ENCODE measurements at places on chromosomes 2 and 18.
A peak's percentile ranks its signal among the peaks of the same experiment; 100 is the strongest.

- no peak for DNase-seq
Observed at GRCh38 chr18:22558945-22559385, 141.2 kb upstream of the CTAGE1 start.

GRCh38 chr2:174446531-174446930, 40.3 kb downstream of the GPR155 start:
- no peak for DNase-seq

DNA sequence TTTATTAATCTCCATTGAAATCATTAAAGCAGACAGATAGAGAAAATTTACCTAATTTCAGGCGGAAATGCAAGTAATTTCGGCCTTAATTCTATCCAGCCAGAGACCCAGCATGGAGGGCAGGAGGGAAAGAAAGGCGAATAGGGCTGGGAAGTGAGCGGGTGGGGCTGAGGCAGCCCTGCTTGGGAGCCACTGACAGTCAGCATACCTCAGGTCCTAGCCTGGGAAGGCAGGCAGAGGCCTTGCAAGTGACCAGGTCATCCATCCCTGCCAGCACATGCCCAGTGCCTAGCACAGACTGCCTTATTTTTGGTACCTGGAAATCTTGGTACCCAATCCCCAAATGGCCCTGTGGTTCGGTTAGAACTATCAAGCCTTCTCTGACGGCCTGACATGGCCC, 1.5 kb downstream of the GDF7 start:
- no peak for DNase-seq

- DNase-seq: no peak
Observed at GRCh38 chr2:170509452-170510193, 205.5 kb upstream of the SP5 start.

GRCh38 chr2:109066501-109066900, 62.5 kb upstream of the SH3RF3 start:
- DNase-seq: no peak

DNA sequence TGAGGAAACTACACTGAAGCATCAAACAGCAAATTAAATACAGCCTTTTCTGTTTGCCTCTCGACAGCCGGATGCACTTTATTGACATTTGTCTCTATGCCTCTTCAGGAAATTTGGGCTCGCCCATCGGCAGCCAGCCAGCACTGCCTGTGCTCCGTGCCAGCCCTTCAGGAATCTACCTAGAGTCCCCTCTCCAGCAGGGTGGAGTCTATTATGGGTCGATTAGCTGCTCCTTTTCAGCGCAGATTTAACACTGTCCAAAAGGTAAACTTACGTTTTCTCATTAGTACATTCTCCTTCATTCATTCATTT, 91.5 kb downstream of the MYCN start:
- DNase-seq: no peak

DNA sequence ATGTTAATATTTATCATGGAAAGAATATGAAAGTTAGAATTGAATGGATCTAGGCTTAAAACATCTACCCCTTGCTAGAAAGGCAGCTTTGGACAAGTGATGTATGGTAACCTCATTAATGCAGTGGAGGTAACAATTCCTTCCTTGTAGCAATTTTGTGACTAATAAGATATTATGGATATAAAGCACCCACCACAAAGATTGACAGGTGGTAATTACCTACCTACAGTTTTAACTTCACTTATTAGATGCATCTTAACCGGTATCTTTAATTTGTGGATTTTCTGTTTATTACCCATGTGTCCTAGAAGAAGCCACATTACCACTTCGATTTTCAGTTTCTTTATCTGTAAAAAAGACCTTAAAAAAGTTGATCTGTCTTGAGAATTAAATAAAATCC, 367.0 kb downstream of the DSC3 start:
- DNase-seq: no peak

GRCh38 chr2:55431982-55432627, 12.4 kb upstream of the CCDC88A start:
- DNase-seq: peak; percentile 53

GRCh38 chr2:21916934-21917522, 793.3 kb downstream of the TDRD15 start:
- DNase-seq: no peak

- DNase-seq: no peak
Observed at GRCh38 chr2:24815171-24815570, 21.9 kb downstream of the CENPO start.

DNA sequence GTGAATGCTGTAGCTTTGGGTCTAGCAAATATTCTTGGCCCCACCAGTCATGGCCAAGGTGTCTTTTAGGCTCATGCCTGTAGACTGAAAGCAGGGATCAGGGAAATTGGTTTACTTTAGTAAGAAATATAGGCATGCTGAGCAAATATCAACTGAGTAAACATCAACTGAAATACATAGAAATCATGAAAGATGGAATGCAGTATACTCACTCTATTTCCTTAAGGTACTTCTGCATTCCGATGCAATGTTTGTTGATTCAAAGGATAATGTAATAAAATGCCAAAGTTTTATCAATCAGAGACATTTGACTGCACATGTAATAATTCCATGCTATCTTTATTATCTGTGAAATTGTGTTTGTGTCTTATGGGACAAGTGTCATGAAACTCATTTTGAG, 19.6 kb upstream of the IL1R1 start:
- no peak for DNase-seq

GRCh38 chr2:62381656-62382055, 124.3 kb downstream of the TMEM17 start:
- no peak for DNase-seq

DNA sequence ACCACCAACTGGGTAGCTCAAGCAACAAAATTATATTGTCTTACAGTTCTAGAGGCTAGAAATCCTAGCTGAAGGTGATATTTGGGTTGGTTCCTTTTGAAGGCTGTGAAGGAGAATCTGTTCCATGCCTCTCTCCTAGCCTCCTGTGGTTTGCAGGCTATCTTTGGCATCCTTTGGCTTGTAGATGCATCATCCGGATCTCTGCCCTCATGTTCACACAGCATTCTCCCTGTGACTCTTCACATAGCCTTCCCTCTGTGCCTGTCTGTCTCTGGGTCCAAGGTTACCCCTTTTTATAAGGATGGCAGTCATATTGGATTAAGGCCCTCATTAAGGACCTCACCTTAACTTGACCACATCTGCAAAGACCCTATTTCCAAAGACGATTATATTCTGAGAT, 78.6 kb upstream of the MAP3K20 start:
- no peak for DNase-seq

DNA sequence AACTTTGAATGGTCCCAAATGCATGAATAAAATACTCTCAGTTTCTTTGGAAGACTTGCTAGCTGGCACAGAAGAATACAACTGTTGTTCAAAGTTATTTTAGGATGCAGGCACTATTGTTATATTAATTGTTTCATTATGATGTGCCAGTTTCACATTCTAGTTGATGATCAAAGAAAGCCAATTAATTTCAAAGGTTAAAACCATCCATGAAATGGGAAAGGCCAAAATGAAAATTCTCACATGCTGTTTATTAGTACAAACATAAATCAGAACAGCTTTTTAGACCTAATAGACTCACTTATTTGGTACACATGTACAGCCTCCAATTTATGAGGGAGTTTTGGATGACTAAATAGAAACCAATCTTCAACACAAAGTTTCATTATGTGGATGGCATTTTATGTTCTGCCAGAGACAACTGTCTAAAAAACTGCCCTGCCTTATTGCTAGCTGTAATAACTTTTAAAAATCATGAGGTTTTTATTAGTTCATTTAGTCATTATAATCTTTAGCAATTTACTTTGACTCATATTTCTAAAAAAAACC, 42.2 kb downstream of the RFTN2 start:
- DNase-seq: no peak

GRCh38 chr2:72142570-72143440, 4.9 kb downstream of the CYP26B1 start:
- peak; percentile 62 for DNase-seq

DNA sequence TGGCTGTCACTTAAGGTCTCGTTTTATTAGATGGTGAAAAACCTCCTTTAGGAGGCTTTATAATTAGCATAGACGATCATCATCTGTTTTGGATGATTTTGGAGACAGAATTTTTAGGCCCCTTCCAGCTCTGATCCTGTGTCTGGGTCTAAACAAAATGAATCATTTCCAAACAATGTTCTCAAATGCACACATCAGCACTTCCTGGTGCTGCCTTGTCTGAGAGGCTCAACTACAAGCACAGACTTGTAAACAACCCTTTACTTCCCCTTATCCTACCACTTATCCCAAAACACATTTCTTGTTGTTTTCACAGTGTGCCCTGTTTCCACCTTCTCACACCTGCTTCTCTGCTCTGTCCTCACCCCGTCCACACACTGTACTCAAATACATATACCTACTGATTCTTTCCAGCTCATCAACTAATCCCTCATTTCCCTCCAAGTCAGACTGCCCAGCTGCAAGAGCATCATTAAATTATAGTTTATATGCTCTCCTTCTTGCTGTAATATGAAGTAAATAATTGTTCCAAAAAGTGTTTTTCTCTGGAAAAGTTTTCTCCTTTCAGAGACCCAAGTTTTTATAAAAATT, 71.2 kb upstream of the COL3A1 start:
- DNase-seq: no peak

DNA sequence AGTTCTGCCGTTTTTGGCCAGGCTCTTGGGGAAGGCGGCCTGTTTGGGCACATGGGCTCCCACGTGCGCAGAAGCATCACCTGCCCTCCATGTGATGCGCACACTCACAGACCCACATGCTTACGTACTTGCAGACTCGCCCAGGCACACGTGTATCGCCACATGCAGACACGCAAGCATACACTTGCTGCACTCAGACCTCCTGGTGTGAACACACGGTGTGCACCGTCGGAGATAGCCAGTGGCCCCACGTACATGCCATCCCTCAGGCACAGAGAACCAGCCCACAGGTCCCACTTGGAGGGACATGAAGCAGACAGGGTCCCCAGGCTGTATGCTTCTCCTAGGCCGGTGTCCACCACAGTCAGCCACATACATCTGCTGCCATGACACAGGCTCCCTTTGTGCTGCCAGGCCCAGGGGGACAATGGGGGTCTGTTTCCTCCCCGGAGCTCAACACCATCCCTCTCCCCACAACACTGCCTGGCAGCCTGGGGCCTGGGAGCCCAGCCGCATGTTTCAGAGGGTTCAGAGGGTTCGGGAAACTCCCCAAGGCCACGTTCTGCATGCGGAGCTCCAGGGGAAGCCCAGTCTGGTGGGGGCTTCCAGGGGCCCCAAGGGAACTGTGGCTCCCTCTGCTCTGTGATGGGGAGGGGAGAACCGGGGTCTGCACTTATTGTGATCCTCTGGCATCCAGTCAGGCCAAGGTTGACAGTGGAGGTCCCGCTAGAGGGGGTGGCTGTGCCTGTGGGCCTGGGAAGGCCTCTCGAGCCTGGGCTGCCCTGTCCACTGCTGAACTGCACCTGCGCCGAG, 208.1 kb upstream of the HAAO start:
- DNase-seq: no peak

DNA sequence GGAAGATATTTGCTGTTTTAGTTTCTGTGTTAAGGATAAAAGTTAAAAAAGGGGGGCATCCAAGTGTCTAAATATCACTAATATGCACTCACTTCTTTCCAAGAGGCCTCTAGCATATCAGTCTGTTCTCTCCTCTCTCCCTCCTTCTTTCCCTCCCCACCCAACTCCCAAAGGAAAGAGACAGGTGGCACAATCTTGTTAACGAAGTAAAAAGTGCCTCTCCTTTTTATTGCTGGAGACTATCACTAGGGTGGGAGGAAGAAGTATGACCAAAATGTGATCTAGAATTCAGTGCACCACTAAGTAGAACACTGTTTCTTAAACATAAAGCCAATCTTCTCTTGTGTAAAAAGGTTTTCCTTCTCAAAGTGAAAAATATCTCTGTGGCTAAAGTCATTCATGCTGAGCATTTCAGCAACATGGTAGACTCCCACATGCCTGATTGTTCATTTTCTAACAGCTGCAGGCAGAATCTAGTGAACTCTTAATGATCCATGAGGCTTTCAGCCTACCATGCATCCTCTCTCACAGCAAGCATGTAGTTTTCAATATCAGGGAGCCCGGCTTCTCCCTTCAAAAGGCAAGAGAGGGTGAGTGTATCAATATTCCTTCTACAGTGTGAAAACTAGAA, 39.5 kb downstream of the RNU4ATAC start:
- DNase-seq: no peak

DNA sequence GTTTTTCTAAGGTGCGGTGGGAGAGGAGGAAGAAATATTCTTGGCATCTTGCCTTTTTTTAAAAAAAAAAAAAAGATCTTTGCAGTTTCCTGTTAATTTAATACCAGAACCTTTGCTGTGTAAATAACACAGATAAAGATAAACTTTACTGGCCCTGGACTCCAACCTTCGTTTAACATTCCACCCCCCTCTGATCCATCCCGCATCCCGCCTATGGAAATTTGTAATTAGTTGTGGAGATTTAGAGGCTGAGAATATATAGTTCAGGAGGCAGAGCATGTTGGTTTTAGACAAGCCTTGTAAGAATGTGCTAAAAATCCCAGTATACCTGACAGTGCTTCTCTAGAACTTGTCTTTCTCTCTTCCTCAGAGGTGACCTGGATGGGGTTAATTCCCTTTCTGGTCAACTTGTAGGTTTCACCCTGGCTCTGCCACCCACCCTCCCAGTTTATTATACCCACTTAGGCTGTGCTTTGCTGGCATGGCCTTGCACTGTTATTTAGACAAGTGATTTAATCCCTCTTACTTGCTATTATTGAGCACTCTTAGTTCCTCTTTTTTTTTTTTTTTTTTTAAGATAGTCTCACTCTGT, 2.9 kb upstream of the C2orf72 start:
- DNase-seq: peak; percentile 74

- DNase-seq: peak; percentile 73
Observed at GRCh38 chr2:19209575-19210341, 148.7 kb downstream of the OSR1 start.

DNA sequence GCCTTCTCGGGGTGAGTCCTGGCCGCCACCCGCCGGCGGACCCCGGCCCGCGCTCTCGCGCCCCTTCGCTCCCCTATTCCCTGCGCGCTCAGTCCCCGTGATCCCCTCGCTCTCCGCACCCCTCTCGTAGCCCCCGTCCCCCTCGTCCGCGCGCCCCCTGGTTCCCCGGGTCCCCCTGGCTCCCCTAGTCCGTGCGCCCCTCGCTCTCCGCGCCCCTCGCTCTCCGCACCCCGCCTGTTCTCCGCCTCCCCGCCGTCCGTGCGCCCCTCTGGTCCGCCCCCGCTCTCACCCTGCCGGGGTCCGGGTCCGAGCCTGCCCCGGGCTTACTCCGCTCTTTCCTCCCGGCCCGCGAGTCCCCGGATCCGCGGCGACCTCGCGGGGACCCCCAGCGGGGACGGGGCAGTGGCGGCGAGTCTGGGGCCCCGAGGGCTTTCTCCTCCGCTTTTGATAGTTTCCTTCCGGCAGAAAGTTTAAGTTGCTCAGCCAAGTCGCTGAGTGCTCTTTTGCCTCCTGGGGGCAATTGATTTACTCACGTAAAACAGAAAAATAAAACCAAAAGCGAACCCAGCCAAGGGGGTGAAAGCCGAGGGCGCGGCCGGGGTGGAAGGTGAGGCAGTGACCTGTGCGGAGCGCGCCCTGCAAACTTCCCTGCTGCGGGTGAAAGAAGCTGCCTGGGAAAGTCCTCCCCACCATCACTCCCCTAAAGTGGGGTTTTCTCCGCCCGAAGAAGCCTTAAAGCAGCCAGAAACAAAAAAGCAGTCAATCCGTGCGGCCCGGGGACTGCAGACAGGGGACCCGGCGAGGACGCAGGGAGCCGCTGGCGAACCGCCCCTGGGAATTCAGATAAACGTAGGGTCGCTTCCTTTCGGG, 568 bp downstream of the RAB31 start:
- no peak for DNase-seq
